Neuronal stem cell (in vitro differentiated cells): ENCODE measurements at places on chromosomes 4 and X.

- no peak for DNase-seq
Observed at GRCh38 chrX:97401154-97401553, 517.4 kb downstream of the RPA4 start.

GRCh38 chr4:123555807-123556273 lies 159.2 kb downstream of the SPRY1 start:
- DNase-seq = no peak

DNA sequence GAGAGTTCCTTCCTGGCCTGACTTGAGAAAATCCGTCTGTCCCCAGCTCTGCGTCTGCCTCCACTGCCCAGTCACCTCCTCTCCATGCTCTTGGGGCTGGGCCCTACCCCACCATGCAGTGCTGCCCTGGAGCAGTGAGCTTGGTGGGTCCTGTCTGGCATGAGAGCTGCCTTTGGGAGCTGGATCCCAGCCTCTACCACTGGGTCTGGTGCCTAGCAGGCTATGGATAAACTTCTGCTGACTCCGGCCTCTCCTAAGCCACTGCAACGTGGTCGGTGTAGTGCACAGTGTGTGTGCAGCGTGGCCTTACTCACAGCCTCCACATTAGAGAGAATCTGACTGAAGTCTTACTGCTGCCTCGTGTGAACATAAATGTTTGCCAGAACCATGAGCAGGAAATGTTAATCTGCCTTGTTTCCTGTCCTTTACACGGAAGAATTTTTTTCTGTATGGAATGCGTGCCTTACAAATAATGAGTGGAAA lies 47.6 kb downstream of the HTT start:
- no peak for DNase-seq

DNA sequence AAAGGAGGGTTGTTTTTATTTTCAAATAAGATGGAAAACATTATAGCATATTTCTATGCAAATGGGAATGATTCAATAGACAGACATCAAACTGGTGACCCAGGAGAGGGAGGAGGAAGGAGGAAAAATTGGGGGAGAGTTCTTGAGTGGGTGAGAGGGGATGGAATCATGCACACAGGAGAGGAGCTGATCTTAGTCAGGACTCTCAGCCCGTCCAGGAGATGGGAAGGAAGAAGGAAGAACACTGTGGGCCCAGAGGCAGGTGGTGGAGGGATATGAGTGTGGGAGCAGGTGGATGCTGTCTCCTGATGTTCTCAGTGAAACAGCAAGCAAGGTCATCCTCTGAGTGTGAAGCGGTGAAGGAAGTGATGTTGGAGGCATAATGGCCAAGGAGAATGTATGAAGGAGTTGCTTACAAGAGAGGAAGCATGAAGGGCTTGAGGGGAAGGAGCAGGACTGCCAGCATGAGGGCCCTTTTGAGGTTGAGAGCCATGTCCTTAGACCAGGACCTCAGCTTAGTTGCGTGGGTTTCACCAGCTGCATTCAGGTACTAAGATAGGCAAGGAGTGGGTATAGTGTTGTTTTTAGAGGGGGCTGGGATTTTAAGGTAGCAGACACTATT lies 161.7 kb upstream of the NAP1L5 start:
- DNase-seq = no peak

- no peak for DNase-seq
Observed at GRCh38 chr4:94826206-94826605, 68.5 kb downstream of the BMPR1B start.
